Activated T-helper 1 cell treated with Interleukin-2 at 50 U/mL for 16 hours (primary cell): ENCODE measurements at places on chromosomes 5 and 9.

DNA sequence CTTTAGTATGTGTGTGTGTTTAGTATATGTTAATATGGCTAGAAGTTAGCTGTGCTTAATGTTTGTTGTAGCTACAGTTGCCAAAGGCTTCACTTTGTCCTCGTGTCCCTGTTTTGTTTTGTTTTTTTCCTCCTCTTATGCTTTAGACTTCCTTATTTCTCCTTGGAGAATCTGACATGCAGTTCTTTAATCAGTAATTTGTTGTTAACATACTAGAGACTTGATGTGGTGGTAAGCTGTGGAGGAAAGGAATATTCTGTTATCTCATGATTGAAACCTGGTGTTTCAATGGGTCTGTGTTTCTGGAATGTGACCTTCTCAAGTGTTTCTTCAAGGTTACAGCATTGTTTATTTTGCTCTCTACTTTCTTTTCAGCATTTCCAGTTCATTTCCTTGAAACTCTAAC is 515.6 kb upstream of the ST8SIA4 start:
- DNase-seq, result no peak

DNA sequence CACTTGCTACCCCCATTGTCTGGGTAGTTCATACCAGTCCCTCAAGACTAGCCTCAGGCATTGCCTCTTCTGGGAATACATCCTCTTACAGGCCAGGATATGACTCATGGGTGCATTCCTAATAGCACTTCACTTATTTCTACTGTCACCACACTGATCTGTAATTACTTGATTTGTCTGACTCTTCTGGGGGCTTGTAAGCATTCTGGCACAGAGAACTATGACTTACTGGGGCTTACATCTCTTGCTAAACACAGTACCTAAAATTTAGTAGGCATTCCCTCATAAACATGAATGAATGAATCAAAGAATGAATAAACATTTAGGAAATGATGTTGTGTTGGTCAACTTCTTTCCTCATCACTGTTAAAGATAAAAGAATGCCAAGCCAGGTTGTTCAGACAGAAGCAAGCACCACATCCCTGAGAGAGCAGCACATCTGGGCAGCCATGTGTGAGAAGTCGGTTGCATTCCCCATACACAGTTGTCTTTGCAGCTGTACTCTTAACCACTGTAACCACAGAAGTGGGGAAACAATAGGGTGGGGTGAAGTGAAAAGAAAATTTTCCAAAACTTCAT is 27.6 kb downstream of the IL7R start:
- DNase-seq, result no peak

DNA sequence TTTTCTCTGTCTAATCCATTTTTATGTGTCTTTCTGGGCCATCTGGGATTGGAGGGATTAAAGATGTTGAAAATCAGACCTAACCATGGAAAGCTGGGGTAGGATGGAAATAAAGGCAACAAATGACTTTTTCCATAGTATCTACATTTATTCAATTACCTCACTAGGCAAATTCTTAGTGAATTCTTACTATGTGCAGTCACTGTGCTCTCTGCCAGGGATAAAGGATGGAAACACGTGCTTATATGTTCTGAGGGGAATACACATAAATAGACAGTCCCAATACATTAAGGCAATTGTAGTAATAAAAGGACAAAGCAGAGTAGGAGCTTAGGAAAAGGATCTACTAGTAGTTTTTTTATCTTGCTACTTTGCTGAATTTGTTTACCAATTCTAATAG is 214.2 kb downstream of the PRR16 start:
- no peak for DNase-seq

GRCh38 chr9:84140535-84141101 is 160.0 kb downstream of the RMI1 start:
- no peak for DNase-seq

- no peak for DNase-seq
Measured at GRCh38 chr9:131657456-131657855, 82.4 kb downstream of the RAPGEF1 start.

- peak; percentile 68 for DNase-seq
Measured at GRCh38 chr5:177447066-177447610, 524 bp downstream of the PRR7 start.

DNA sequence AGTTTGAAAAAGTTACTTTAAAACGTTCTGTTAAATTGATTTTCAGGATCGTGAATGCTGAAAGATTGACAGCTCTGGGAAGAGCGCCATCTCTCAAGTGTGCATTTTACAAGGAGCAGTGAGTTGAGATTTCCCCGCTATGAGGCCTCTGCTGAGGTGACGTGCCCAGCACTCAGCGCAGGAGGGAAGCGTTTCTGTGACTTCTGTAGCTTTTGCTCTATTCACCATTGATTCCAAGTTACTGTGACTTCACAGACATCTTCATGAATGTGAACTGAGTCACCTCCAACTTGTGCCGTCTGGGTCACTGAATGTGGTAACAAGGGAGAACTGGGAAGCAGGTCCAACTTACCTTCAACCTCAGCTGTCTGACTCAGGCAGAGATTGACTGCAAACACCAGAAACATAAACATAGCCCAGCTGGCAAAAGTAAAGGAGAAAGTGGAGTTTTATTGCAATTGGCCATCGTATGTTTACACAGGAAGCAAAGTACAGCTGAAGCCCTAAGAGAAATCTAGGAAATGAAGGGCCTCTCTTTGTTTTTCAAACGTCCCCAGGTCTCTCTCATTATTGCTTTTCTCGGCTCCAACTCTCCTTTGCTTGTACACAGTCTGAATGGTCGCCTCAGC is 428.8 kb upstream of the CLINT1 start:
- no peak for DNase-seq

DNA sequence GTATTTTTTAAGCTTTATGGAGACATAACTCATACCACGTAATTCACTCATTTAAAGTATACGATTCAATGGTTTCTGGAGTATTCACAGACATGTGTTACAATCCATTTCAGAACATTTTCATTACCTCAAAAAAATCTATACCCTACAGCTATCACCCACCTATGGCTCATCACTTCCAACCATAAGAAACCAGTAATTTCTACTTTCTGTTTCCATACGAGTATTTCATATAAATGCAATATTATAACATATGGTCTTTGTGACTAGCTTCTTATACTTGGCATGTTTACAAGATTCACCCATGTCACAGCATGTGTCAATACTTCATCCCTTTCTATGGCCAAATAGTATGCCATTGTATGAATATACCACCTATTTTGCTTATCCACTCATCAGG is 18.8 kb downstream of the UBQLN1 start:
- no peak for DNase-seq

GRCh38 chr5:1097381-1097987 is 14.4 kb downstream of the SLC12A7 start:
- DNase-seq, result no peak

GRCh38 chr9:94799578-94800264 is 73.2 kb downstream of the AOPEP start:
- no peak for DNase-seq

GRCh38 chr5:159403906-159404681 is 73.8 kb upstream of the IL12B start:
- DNase-seq, result no peak

DNA sequence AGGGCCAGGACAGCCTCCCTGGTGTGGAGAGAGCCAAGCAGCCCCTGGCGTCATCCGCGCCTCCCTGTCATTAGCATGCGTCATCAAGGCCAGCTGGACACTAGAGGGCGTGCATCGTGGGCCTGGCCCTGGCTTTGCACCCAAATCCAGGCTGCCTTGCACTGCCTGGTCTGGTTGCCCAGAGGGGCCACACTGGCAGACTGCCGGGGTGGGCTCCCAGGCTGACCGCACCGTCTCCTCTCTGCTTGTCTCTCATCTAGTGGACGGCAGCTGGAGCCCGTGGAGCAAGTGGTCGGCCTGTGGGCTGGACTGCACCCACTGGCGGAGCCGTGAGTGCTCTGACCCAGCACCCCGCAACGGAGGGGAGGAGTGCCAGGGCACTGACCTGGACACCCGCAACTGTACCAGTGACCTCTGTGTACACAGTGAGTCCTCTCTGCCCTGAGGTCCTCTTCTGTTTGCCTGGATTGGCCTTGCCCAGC is 29.0 kb downstream of the HK3 start:
- DNase-seq, result no peak

DNA sequence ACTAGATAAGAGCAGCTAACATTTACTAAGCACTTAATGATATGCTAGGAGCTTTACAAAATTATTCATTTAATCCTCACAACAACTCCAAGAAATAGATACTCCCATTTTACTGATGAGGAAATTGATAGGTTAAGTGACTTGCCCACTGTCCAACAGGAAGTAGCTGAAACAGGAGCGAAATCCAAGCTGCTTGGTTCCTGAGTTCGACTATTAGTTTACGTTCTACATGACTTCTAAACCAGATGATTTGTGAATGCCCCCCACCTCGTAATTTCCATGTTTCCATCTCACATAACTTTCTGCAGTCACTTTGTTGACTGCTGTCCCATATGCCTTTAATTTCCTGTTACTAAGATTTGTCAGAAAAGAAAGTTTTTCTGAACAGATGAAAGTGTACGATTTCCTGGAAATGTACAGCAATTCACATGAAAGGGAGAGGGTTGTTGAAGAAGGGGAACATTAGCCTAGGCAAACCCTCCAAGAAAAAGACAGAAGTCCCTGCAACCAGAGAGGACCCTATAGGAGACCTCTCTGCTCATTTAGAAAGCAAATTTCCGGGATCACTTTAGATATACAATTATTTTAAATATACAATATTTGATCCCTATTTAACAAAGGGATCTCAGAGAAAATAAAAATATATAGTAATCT is 279.1 kb upstream of the EFNA5 start:
- no peak for DNase-seq

GRCh38 chr5:119347574-119347973 is 8.2 kb upstream of the TNFAIP8 start:
- DNase-seq, result no peak

DNA sequence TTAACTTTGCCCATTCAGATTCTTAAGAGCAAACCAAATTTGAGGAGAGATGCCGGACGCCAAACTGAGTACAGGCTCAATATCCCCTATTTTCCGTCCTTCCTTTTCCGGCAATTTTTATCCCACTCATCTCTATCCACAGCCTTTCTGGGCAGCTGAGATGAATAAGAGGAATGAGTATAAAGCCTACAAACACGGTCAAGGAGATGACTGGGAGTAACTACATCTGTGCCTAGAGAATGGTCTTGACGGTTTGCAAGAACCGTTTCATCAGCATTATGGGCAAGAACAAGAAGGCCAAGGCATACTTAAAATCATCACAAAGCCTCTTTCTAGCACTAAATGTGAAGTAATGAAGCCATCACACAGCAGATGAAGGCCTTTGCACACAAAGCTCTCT is 227.3 kb downstream of the DCP2 start:
- DNase-seq, result no peak

DNA sequence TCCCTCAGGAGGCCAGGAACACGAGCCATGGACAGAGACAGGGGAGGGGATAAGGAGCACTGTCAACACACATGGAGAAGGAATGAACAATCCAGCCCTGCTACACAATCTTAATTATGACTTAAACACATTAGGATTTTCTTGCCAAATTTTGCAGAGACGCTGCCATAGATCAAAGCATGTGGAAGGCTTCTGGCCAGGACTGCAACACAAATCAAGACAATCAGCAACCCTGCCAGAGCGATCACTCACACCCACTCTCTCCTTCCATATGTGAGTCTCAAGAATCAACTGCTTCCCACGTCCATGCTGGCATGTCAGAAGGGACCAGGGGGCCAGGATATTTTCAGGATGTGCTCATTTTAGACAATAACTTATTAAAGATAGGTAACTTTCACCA is 85.6 kb downstream of the ROR2 start:
- no peak for DNase-seq

DNA sequence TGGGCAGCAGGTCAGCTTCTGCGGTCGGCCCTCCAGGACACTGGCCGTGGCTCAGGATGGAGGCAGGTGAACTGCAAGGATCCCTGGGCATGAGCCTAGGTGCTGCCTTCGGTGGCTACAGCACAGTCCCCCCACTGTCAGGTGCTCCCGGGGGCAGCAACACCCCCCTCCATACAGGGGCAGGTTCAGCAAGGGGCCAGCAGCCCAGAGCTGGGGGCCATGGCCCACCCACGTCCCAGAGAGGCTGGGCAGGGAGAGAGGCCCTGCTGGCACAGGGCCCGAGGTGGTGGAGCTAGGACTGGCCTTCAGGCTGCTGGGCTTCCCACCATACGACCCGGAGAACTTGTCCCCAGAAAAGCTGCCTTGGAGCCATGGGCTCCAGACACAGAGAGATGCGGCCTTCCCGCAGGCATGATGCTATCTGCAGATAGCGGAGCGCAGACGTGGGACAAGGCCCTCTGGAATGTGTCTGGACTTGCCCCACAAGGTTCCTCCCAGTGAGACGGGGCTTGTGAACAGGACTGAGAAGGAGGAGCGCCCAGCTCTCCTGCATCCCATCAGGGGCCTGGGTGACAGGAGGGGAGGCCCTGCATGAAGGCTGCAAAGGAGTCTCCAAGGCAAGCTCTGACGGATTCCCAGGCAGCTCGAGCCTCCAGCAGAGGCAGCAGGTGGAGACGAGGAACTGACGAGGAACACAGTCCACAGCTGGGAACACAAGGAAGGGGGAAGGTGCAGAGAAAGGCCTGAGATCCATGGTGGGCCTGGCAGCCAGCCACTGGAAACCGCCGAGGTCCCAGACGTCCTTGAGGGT is 111.1 kb downstream of the VAV2 start:
- no peak for DNase-seq
